T47D (cell line): ENCODE measurements at places on chromosomes 5 and 9.

- no peak for DNase-seq
These were observed 26.9 kb downstream of the GOLPH3 start for GRCh38 chr5:32147236-32147635.

- DNase-seq = no peak
These were observed 19.1 kb upstream of the SH3PXD2B start for GRCh38 chr5:172473427-172473826.

- no peak for DNase-seq
These were observed 99.2 kb downstream of the PPP2R2B start for GRCh38 chr5:146779211-146779869.

DNA sequence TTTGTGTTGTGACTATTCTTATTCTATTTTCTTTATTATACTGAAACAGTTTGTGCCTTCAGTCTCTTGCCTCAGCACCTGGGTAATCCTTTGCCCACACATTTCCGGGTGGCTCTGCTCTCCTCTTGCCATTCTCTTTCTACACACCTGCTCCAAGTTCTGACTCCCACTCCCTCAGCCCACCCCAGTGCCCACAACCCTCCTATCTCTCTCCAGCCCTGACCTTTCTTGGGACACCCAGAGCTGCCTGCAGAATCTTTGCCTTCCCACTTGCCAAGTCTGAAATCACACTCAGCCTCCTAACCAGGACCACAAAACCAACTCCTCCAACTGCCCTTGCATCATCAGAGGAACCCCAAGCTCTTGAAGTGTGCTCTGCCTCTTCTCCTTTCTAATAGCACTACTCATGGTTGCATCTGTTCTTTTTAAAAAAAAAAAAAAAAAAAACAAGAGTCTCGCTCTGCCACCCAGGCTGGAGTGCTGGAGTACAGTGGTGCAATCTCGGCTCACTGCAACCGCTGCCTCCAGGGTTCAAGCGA is 4.1 kb downstream of the SWI5 start:
- DNase-seq = no peak

DNA sequence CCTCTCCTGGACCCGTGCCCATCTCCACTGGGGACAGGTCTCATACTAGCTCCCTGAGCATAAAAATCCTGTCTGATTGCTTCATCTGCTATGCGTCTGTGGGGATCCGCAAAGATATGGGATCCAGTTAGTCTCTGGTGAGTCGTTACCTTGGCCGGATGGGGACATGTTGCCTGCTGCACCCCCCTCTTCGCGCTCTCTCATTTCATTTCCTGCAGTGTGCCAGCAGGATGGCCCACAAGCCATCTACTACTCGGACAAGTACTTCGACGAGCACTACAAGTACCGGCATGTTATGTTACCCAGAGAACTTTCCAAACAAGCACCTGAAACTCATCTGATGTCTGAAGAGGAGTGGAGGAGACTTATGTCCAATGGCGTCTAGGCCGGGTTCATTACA is 17.0 kb upstream of the CEP78 start:
- no peak for DNase-seq

DNA sequence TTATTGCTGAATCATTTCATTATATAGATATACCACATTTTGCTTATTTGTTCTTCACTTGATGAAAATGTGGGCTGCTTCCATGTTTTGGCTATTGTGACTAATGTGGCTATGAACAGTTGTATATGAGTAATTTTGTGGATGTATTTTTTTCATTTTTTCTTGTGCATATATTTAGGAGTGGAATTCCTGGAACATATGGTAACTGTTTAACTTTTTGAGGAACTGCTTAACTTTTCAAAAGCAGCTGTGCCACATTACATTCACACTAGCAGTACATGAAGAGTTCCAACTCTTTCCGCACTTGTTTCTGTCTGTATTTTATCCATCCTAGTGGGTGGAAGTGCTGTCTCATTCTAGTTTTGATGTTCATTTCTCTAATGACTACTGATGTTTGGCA is 67.8 kb downstream of the JAK2 start:
- DNase-seq = no peak

GRCh38 chr5:27494887-27495286 is 456.5 kb upstream of the CDH9 start:
- no peak for DNase-seq
